ENCODE measurements at places on chromosomes 6 and 20.

GRCh38 chr20:39503902-39504709 lies 542.0 kb downstream of the DHX35 start:
- DNase-seq: no peak

DNA sequence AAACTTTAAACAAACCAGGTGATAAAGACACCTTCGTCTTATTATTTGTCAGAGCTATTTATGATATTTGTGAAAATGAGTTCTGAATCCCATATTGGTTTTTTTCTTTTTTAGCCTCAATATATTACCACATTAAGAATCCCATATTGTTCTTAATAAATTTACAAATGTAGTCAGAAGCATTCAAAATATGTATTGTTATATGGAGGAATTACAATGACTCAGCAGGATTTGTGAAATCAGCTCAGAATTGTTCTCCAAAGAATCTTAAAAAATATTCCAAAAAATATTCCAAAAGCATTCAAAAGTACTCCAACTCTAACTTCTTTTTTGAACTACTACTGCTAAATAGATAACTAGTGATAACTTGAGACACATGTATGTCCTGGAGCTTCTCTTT lies 6.5 kb upstream of the ZNF343 start:
- no peak for DNase-seq

- no peak for DNase-seq
These were observed 230.4 kb downstream of the PLCB1 start for GRCh38 chr20:8362457-8362856.

DNA sequence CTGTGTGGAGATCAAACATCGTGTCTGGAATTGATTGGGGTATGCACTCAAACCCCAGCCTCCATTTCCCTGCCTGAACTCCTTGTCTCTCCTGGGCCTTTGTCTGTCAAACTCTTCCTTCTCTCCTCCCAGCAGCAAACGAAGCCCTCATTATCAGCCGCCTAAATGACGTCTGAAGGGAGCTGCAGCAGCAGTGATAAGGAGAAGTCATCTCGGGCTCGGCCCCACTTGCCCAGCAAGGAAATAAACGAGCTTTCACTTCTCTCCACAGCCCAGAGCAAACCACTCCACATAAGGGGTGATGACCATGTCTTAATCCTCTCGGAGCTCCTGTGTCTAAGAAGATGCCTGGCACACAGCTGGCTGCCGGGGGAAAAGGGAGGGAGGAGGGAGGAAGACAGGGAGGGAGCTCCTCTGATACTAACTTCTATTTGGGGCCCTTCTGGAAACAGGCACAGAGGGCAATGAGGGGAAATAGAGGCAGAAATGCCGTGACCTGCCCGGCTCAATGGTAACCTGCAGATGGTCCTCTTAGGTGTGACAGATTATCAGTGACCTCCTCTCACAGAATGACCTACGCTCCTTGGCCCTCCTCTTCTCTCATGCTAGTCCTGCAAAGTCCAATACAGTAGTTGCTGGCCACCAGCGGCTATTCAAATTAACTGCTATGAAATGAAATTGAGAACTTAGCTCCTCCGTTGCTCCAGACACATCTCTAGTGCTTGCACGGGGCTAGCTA lies 100.4 kb downstream of the PXDC1 start:
- DNase-seq: no peak

DNA sequence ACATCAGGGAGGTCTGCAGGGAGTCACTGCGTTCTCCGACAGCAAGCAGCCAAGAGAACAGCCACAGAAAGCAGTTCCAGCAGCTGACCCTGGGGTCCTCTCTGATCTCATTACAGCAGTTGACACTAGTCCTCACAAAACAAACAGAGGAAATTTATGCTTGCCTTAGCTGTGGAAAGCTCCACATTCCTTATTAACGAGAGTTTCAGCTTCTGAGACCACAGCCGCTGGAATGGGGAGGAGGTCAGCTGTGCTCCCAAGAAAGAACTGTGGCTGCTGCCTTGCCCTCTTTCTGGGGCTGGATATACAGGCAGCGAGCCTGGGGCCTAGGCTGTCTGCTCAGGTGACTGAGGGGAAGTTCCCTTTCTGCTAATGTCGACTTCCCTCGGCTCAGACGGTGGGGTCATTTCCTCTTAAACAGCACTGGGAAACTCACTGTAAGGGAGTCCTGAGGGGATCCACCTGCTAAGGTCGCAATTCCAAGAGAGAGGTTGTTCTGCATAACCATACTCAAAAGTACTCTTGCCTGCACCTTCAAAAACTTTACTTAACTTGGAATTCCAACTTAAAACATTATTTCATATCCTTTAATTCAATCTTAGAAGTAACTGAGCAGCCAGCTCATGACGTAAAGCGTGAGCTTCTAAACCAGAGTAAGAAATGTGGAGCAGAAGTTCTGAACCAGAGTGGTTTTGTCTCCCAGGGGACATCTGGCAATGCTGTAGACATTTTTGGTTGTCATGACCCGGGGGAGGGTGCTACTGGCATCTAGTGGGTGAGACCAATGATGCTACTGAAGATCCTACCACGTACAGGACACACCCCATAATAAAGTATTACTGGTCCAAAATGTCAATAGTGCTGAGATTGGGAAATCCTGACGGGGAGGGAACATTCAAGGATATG lies 80.3 kb downstream of the BACH2 start:
- no peak for DNase-seq

GRCh38 chr20:31676609-31676989 lies 38.9 kb downstream of the COX4I2 start:
- DNase-seq: no peak

DNA sequence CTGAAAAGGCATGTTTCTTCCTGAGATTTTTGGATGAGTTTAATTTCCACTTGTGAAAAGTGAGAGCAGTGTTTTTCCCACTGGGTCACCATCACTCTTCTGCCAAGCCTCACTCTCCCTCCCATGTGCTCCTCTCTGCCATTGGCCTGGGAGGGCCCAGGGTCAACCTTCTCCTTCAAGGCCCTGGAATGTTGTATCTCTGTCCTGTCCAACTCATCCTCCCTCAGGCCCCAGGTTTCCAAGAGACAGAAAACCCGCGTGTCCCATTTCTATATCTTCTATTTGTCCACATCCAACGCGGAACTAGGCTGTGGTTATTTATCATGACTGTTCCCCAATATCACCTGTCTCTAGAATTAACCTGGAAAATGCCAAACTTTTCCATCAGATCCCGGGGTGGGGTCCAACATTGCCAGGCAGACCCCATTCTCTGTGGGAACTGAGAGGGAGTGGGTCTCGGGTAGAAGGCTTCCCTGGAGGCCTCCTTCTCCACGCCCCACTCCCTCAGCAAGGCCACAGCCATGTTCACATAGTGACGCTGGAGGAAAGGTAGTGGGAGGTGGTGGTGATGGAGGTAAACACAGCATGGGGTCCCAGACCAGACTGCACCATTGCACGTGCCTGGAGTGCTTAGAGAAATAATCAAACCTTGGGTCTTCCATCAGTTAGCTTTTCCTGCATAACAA lies 173.5 kb downstream of the SCP2D1 start:
- DNase-seq: no peak

- DNase-seq: no peak
These were observed 11.7 kb downstream of the TSHZ2 start for GRCh38 chr20:52983726-52984450.

DNA sequence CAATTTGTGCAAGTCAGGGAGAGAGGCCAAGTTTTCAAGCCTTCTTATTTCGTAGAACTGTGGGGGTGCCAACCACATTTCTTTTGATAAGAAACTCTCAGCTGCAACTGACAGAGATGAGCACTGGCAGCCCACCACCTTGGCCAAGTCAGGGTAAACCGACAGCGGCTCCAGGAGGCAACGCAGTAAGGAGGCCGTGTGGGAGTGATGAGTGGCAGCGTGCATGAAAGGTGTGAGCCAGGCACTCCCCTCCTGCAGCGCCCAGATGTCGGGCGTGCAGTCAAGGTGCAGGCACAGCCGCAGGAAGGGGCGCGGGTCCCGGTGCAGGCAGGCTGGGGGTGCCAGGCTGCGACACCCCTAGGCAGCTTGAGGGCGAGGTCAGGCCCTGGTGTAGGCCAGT lies 49.2 kb upstream of the HDAC2 start:
- no peak for DNase-seq

DNA sequence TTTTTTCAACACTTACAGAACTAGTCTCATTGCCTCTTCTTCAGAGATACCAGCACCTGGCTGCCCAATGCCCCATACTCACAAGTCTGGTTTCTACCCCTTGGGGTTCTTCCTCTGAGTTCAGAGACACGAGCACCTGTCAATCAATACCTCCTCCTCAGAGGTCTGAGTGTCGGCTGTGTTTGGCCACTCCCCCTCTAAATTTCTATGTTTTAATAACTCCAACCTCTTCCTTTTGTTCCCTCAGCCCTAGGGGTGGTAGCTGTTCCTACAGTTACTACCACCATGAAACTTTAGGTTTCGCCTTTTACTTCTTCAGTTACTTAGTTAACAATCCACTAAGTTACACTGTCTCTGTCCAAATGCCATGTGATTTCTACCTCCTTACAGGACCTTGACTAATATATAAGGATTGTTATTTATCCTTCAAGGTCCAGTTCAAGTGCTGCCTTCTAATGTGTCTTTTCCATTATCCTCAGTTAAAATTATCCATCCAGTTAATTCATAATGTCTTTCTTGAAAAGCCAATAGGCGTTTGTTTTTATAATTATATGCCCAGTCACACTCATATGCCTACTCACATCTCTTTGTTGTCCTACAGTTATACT lies 14.6 kb upstream of the PHF20 start:
- DNase-seq: no peak

DNA sequence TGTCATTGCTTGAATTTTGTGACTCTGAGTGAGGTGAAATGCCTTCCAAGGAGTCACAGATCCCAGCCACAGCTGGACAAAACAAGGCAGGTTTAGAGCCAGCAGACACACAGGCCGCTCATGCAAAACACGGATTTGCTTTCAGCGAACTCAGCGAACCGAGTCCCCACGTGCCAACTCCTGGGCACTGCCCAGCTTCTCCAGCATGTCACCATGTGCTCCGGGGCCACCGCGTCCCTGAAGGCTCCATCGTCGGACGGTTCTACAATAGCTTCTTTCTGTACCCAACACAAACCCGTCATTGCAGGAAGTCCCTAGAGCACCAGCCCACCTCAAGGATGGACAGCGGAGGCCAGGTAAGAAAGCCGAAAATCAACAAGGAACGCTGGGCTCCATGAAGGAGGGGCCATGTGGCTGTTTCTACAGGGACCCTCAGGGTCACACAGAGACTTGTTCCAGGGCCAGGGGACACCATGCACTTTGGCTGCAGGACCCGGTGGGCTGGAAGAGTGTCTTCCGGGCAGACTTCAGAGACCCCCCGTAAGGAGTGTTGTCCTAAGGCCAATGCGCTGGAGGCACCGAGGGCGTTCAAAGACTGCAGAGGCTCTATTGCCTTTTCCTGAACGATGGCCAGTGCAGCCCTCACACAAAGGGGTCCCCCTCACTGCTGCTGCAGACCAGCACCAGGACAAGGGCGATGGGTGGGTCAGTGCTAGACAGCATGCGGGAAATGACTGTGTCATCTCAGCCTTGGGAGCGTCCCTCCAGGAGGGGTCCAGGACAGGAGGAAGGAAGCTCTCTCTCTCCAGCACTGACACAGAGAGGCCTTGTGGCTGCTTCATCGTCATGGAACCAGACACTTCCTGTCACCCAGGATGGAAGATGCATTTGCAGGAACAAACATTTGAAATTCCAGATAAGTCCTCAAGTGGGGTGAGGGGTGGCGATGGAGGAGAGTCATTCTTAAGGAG lies 19.8 kb downstream of the DACT2 start:
- no peak for DNase-seq

- no peak for DNase-seq
These were observed 48.5 kb upstream of the SUPT3H start for GRCh38 chr6:45426251-45426650.

GRCh38 chr6:11161031-11161956 lies 49.8 kb upstream of the ERVFRD-1 start:
- DNase-seq: no peak

GRCh38 chr20:38658879-38659596 lies 57.4 kb downstream of the ARHGAP40 start:
- peak; percentile 79 for DNase-seq

GRCh38 chr6:143941852-143942627 lies 66.0 kb downstream of the PLAGL1 start:
- peak; percentile 72 for DNase-seq

DNA sequence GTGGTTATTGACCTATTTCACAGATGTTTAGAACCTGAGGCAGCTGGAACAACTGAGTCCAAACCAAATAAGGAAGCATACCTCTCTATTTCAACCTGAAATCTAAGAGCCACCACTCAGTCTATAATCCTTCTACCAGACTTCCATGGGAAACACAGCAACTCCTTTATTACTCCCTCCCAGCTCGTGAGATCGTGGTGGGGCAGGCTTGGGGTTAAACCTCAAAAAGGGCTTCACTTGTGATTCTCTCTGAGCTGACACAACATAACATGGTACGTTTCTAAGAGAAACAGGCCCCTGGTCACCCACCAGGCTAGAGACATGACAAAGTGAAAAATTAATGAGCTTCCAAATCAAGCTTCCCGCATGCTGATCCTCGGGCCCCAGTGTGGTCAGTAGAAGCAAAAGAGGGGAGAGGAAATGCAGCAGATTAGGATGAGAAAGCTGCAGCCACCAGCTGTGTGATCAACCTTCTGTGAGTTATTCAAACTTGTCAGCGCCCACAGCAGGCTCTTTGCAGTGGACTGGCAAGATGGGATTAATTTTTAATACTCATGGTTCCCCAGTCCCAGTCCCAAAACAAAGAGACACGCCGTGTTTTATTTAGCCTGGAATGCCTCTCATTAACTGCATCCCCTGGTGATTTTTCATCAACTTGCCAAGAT lies 9.3 kb downstream of the PKHD1 start:
- no peak for DNase-seq

- no peak for DNase-seq
These were observed 78.3 kb downstream of the SNX5 start for GRCh38 chr20:17890330-17890729.

GRCh38 chr6:138455746-138456400 lies 43.4 kb downstream of the NHSL1 start:
- no peak for DNase-seq

- DNase-seq: no peak
These were observed 69.6 kb upstream of the SMIM28 start for GRCh38 chr6:138307816-138308730.

GRCh38 chr6:142735204-142735603 lies 209.8 kb downstream of the HIVEP2 start:
- DNase-seq: no peak

- DNase-seq: no peak
These were observed 21.4 kb downstream of the SNAI1 start for GRCh38 chr20:50004229-50004628.

DNA sequence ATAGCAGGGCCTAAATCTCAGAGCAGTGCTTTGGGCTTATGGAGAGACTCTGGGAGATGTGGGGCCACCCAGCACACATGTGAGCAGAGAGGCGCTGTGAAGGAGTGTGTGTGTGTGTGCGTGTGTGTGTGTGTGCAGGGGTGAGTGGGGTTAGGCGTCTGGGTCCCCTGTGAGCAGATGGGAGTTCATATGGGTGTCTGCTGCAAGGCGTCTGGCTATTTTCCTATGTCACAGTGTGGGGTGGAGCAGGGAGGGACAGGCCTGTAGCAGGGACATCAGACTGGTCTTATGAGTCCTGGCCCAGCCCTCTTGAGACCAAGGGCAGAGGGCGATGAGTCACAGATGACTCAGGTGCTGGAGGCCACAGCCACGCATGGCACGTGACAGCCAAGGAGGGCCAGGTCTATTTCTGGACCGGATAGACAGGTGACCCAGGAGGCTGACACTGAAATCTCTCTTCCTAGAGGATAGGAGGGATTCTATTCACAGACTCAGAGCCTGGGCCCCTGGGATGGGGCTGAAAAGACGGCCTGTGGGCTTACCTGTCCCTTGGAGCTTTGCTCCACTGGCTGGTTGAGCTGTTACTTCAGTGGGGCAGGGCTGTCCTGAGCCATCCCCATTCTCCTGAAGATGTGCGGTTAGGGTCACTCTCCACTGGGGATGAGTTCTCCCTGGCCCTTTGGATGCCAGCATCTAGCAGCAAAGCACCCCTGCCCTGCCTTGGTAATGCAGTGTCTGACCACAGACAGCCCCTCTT lies 28.9 kb downstream of the VEGFA start:
- peak; percentile 95 for DNase-seq

All from Caco-2 (cell line).